ENCODE measurements at places on chromosomes 13 and 19.

- DNase-seq, result no peak
These were observed 64.6 kb upstream of the RAP2A start for GRCh38 chr13:97369261-97369893.

DNA sequence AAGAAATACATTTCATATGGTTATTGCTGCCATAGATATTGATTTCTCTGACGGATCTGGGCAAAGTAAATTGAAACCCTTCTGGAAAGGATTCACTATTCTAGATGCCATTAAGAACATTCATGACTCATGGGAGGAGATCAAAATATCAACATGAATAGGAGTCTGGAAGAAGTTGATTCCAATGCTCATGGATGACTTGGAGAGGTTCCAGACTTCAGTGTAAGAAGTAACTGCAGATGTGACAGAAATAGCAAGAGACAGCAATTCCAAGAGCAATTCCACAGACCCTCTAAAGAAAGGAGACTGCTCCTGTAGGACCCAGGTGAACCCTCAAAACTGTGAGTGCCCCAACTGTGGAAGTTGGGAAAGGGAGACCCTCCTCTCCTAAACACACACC lies 30.9 kb upstream of the KCTD12 start:
- no peak for DNase-seq

GRCh38 chr19:1961000-1961883 lies 20.3 kb downstream of the CSNK1G2 start:
- no peak for DNase-seq

DNA sequence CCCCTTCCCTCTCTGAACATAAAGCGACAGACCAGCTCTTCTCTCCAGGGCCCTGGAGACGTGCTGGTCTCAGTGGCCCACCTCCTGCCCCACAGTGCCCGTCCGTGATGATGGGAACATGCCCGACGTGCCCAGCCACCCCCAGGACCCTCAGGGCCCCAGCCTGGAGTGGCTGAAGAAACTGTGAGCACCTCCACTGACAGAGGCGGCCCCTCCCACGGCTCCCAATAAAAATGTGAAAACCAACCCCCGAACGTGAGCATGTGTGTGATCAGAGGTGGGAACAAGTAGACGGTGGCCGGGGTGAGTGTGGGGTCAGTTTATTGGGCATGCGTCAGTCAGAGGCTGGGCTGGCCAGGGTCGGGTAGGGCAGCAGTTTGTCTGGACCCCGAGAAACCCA lies 4.1 kb downstream of the NDUFA3 start:
- DNase-seq, result no peak

DNA sequence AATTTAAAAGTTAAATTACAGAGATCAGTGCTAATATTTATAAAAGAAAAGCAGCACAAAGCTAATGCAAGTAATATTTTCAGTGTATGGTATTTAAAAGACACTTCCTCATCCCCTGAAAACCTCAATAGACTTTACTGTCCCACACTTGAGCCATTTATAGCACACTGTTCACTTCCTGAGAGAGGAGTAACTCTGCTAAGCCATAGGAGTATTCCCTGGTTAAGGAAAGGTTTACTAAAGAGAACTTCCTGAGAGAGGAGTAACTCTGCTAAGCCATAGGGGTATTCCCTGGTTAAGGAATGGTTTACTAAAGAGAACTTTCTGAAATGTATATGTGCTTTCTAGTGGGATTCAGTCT lies 159.4 kb downstream of the NHLRC3 start:
- no peak for DNase-seq

- DNase-seq, result no peak
These were observed 507 bp downstream of the ALG5 start for GRCh38 chr13:36998624-36999041.
